GM10248 (cell line): ENCODE measurements at places on chromosomes 5 and 9.

DNA sequence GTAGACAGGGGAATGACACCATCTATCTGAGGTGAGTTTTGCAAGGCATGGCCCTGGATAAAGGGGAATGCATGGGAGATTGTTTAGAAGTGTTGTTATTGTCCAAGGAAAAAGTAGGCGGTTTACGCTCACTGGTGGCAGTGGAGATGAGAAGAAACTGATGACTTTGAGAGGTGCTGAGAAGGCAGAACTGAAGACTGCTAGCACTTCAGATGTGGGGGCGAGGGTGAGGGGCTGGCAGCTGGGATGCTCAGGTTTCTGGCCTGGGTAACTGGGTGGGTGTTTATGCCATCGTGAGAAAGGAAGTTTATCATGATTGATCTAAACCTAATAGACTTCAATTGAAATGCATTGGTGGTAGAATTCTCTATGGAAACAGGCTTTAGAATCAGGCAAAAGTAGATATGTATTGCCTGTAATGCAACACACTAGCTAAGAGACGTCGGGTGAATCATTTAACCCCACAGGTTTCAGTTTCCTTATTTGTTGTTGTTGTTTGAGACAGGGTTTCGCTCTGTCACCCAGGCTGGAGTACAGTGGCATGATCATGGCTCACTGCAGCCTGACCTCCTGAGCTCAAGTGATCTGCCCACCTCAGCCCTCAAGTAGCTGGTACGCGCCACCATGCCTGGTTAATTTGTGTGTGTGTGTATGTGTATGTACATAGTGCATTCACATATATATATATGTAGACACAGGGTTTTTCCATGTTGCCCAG is 123.5 kb downstream of the SLC24A2 start:
- peak; percentile 29 for DNase-seq

DNA sequence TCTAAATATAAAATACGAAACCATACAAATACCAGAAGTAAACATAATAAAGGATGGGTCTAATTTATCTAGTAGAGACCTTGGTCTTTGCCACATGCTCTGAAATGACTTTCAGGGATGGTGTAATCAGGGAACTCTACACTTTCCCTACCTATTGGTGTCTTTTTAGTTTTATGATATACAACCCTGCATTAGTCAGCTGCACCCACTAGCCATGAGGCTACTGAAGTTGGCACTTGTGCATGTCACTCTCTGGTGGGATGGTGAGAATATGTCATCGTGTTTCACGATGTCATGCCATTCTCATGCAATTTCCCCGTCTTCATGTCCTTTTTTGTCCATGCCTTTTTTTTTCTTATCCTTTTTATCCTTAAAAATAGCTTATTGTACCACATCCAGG is 234.9 kb upstream of the ACTBL2 start:
- DNase-seq = no peak

GRCh38 chr5:79225026-79225425 is 10.9 kb upstream of the JMY start:
- no peak for DNase-seq

- no peak for DNase-seq
Measured at GRCh38 chr5:135066781-135067180, 32.8 kb upstream of the PITX1 start.

GRCh38 chr9:137017791-137018497 is 10.1 kb downstream of the ABCA2 start:
- DNase-seq = no peak

DNA sequence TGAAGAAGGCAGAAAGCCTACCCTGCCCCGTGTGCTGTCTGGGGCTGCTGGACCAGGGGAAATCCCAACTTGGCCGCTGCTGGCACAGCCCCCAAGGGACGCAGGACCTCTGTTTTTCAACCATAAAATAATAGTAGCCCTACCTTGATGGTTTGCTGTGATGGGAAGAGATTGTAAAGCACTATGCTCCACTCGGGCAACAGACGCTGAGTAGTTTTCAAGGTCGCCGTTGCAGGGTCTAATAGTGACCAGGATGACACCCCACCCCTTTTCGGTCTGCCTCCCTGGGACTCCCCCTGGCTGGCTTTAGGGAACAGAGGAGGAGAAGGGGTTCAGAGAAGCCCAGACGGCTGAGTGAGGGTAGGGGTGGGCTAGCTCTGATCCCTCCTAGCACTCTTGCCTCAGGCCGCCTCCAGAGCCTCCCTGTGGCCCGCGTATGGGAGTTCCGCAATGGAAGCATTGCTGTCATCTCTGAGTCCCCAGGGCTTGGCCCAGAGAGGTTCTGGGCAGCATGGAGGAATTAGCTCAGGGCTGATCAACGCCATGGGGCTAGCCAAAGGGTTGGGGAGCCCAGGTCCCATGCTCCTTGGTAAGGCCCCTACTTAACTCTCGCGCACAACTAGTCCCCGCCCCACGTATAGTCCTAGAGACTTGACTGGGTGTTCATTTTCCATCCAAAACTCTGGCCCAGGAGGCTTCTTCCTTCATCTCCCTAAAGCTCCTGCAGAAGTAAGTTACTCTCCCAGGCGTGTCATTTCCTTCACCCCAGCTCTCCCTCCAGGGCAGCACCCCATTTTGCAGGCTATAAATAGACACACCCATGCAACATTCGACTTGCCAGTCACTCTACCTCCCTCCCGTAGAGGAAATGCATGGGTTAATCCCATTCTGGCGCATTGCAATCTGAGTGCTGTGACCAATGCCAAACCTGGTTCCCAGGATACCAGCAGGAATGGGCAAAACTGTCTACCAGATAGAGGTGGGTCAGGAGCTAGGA is 1.1 kb upstream of the IRF1 start:
- DNase-seq = peak; percentile 53

DNA sequence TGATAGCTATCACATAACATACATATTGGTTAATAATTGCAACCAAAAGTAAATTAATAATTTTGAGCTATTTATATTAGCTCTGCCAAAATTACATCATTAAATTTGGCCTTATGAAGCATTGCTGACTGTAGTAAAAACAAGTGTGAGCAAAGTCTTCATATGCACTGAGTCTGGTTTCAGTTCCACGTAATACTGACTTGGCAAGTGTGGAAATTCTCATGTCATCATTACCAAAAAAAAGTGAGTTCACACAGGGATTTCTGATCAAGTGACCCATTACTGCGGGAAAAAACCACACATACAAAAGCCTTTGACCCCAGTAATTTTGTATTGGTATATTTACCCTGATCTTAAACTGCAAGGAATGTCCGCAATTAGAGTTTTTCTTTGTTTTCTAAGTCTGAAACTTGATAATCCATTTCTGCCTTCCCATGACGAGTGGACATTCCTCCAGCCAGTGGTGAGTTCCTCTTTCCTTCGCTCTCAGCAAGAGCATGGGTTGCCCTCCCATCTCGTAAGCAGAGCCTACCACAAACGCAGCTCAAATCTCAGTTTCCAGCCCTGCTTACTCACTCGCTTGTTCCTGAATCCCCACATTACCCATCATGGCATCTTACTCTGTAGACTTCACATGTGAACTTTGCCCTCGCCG is 220.2 kb upstream of the DMRT1 start:
- no peak for DNase-seq
